ENCODE measurements at places on chromosomes 16 and 17. TPM values are rescaled to one million over a fixed set of nuclear protein-coding genes. Genes with fewer than 3 reads are reported as not detected.

GRCh38 chr16:22727285-22728166 lies 86.4 kb upstream of the HS3ST2 start:
- no peak for DNase-seq

GRCh38 chr16:4032768-4033167 lies 83.5 kb downstream of the ADCY9 start:
- DNase-seq, result no peak

GRCh38 chr16:53094013-53094630 lies 39.3 kb downstream of the CHD9 start:
- no peak for DNase-seq

- no peak for DNase-seq
Observed at GRCh38 chr16:12079412-12079965, 103.0 kb downstream of the SNX29 start.

DNA sequence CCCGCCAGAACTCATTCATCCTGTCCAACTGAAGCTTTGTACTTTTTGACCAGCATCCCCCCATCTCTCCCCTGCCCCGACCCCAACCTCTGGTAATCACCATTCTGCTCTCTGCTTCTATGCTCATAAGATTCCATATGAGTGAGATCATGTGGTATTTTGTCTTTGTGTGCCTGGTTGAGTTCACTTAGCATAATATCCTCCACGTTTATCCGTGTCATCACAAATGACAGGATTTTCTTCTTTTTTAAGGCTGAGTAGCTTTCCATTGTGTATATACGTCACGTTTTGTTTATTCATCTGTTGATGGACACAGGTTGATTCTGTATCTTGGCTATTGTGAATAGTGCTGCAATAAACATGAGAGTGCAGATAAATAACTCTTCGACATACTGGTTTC lies 278.9 kb downstream of the SNX29 start:
- no peak for DNase-seq

- DNase-seq, result no peak
Observed at GRCh38 chr17:29855686-29856085, 74.3 kb downstream of the SSH2 start.

DNA sequence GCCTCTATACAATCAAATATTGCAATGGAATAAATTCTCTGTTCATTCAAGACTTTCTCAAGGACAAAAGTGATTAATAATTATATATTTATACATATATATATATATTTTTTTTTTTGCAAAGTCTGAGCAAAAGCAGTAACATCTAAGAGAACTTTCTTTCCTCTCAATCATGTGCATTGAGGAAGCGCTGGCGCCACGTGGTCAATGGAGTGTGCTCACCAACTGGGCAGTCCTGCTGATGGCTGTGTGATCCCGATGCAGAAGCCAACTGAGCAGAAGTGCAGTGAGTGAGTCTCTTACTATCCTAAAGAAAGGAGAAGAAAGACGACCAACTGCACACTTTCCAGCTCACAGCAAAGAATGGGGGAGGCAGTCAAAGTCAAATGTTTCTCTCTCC lies 37.2 kb upstream of the ULK2 start:
- no peak for DNase-seq

DNA sequence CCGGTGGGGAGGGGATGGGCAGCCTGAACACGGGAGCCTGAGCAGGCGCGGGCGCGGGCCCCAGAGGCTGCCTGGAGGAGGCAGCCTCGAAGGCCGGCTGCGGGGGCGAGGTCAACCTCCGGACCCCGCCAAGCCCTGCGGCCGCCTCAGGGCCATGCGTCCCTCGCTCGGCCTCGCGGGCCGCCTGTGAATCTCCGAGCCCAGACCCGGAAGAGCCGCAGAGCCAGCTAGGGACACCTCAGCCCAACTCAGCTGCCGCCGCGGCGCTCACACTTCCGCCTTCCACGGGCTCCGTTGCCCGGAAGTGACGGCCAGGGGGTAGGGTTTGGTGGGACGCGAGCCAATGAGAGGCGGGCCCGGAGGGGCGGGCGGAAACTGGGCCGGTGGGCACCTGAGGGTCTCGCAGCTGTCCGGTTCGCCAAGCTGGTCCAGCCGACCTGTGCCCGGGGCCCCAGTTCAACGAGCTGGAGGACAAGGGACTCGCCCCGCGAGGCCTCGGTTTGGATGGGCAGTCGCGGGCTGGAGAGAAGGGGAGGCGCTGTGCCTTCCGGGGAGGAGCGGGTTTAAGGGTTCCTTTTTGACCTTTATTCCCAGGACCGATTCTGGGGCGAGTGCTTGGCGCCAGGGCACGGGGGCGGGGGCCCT lies at the start of gene SLC38A10:
Gene SLC38A10, minus strand, starts transcription at position 277 of the 645 bp plus-strand sequence. CDS start 386 bp downstream, outside the sequence.
- DNase-seq, result peak; percentile 90

GRCh38 chr17:11240041-11240840 lies 772 bp upstream of the SHISA6 start:
- no peak for DNase-seq

- no peak for DNase-seq
Observed at GRCh38 chr17:50154604-50155003, 4.1 kb upstream of the PPP1R9B start.

DNA sequence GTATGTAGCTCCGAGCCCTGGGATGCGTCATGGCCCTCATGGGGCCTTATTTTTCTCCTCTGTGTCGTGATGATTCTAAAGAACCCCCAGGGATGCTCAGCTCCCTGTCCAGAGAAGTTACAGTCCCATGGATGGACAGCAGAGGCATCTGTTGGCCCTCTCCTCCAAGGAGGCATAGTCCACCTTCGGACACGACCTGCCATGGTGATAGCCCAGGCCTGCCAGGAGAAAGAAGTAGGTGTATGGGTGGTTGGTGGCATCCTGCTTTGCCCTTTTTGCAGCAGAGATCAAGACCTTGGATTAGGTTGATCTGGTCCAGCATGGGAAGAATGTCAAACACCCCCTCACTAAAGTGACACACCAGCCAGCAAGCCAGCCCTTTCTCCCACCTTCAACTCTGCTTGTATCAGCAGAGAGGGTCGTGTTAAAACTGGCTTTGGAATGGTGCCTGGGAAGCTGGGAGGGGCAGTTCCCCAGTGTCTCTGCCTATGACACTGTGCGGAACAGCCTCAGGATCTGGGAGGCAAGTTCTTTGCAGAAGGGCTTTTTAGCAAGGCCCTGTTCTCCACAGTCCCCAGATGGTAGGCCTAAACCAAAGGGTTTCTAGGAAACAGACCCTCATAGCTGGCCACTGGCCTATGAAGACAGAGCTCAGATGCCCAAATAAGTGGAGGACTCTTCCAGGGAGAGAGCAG lies 259.9 kb upstream of the RPL38 start:
- DNase-seq, result no peak

- no peak for DNase-seq
Observed at GRCh38 chr17:82927661-82928601, 88.1 kb upstream of the ZNF750 start.

The SYNGR3 gene
- total RNA-seq, result 3.2 TPM

The PLA2G10 gene
- total RNA-seq, result not detected

The KRT31 gene
- total RNA-seq, result not detected

The CDR2L gene
- not detected for total RNA-seq

The COG4 gene
- 57.4 TPM for total RNA-seq
